Endothelial cell of umbilical vein (primary cell): ENCODE measurements at places on chromosomes 7 and 10. TPM values are rescaled to one million over a fixed set of nuclear protein-coding genes. Genes with fewer than 3 reads are reported as not detected.

DNA sequence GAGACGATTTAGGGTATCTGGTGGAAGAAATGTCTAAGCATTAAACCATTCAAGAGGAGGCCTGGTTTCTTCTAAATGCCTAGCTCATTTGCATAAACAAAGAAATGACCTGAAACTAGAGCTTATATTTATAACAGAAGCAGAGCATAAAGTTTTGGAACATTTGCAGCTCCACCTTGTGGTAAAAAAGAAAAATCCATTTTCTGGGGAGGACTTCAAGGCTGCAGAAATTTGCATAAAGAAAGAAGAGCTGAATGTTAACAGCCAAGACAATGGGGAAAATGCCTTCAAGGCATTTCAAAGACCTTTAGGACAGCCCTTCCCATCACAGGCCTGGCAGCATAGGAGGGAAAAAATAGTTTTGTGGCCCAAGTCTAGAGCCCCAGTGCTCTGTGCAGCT lies 362.0 kb downstream of the ZNF248 start:
- no peak overlapping the region for H3K4me3 ChIP-seq
- no peaks in the 10 kb centered on the region for H3K36me3 ChIP-seq
- DNase-seq: no peak

DNA sequence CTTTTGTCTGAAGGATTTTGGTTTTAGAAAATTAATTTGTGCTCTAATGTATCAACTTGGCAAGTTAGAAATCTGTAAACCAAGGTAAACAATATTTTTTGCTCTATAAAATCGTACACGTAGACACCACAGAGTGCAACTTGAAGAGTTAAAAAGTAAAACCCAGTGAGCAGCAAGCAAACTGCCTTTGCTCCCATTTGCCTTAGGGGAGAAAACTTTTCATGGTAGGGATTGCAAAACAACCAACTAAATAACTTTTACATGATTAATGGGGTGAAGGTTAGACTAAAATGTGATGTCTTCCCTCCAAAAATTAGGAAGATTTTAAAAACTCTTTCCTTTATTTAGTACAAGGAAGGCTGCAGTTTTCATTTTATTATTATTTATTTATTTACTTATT lies 224.2 kb upstream of the LYZL1 start:
- H3K4me3 ChIP-seq: no peak overlapping the region
- no peak overlapping the region for H3K27ac ChIP-seq
- H3K4me1 ChIP-seq: no peaks in the 10 kb centered on the region
- H3K36me3 ChIP-seq: no peaks in the 10 kb centered on the region

Gene RGS10
- 21.8 and 22.4 TPM in 2 replicates for total RNA-seq

Gene CTAGE4
- total RNA-seq: 0.30 TPM in 1 of 2 replicates, not detected in the other

Gene SLC26A3
- total RNA-seq: not detected in 2 replicates

Gene TMEM26
- 0.23 and 0.27 TPM in 2 replicates for total RNA-seq
